Esophagus mucosa (tissue), 1 donor: ENCODE measurements at places on chromosomes 3 and 15. TPM values are rescaled to one million over a fixed set of nuclear protein-coding genes. Genes with fewer than 3 reads are reported as not detected.

APOD gene
- 3.5 TPM for total RNA-seq

PCBP4 gene
- 11.5 TPM for total RNA-seq

GFM1 gene
- 32.5 TPM for total RNA-seq

PRSS50 gene
- total RNA-seq: not detected

UBXN7 gene
- total RNA-seq: 31.9 TPM

CHDH gene
- total RNA-seq: 1.6 TPM

ARGFX gene
- not detected for total RNA-seq

KBTBD13 gene
- not detected for total RNA-seq

SCAANT1 gene
- total RNA-seq: not detected

ITGB5 gene
- total RNA-seq: 83.0 TPM

IL20RB gene
- 94.7 TPM for total RNA-seq

ANKRD63 gene
- total RNA-seq: not detected

SMAD6 gene
- total RNA-seq: 1.2 TPM

AVEN gene
- 15.1 TPM for total RNA-seq

DCBLD2 gene
- 6.7 TPM for total RNA-seq

CPA3 gene
- total RNA-seq: 2.2 TPM

SIDT1 gene
- total RNA-seq: 1.5 TPM

SOX14 gene
- total RNA-seq: not detected

BOC gene
- 19.8 TPM for total RNA-seq
